ENCODE measurements at places on chromosomes 13 and 19. TPM values are rescaled to one million over a fixed set of nuclear protein-coding genes. Genes with fewer than 3 reads are reported as not detected.

GRCh38 chr13:103878891-103879605 lies 812.8 kb upstream of the SLC10A2 start:
- no peaks in the 10 kb centered on the region for H3K27me3 ChIP-seq
- no peak for DNase-seq
- H3K36me3 ChIP-seq, result no peaks in the 10 kb centered on the region
- no peak overlapping the region for H3K27ac ChIP-seq

GRCh38 chr19:8028951-8029491 lies 23.5 kb upstream of the CCL25 start:
- H3K27me3 ChIP-seq, result no peaks in the 10 kb centered on the region
- no peak overlapping the region for H3K27ac ChIP-seq
- H3K4me1 ChIP-seq, result no peaks in the 10 kb centered on the region
- DNase-seq, result no peak
- no peaks in the 10 kb centered on the region for H3K36me3 ChIP-seq

- no peak for DNase-seq
- H3K27ac ChIP-seq, result no peak overlapping the region
- no peaks in the 10 kb centered on the region for H3K36me3 ChIP-seq
- no peak overlapping the region for H3K4me3 ChIP-seq
Measured at GRCh38 chr13:46947425-46948191, 50.8 kb upstream of the HTR2A start.

DNA sequence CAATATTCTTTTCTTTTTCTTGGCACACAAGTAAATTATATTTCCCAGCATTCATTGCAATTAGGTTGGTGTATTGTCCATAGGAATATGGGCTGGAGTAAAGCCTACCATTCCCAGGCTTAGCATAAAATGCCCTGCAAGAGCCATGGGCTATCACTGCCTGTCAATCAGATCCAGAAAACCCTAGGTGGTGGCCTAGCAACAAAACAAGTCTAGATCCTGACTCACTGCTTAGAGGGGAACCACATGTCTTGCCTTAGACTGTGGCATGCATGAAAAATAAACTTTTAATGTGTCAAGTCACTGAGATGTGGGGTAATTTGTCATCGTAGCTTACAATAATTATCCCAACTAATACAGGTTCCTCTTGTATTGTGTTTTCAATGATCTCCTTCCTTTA lies 16.2 kb downstream of the SOX21 start:
- H3K4me1 ChIP-seq, result no peaks in the 10 kb centered on the region
- no peak overlapping the region for H3K27ac ChIP-seq
- H3K4me3 ChIP-seq, result no peak overlapping the region
- H3K27me3 ChIP-seq, result peaks cover 78% of the 10 kb centered on the region
- no peak for DNase-seq

RETN gene
- total RNA-seq, result not detected

Measured in activated T-cell treated with anti-CD3 and anti-CD28 coated beads, Interleukin-2, amount 50 U/mL, for 72 hours (primary cell).